ENCODE measurements at places on chromosomes 7 and 10.

- DNase-seq = no peak
Measured at GRCh38 chr10:30324448-30325110, 24.5 kb downstream of the MTPAP start.

DNA sequence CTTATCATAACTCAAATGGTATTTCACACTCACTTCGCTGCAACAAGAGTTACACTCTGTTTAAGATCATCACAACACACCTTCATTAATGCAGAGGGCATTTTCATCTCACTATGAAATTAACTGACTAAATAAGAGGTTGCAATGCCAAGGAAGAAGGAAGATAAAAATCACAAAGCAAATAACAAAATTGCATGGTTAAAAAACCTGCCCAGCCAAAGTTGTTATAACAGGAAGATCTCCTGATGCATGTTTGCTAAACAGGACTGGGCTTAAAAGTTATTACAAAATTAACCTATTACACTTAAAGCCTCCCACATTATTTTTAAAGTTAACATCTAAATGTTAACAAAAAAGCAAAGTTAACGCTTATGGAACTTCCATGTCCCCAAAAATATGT is 11.8 kb downstream of the FAM13C start:
- DNase-seq = no peak

- DNase-seq = no peak
Measured at GRCh38 chr10:11261687-11262493, 244.2 kb downstream of the CELF2 start.

- DNase-seq = no peak
Measured at GRCh38 chr10:18325889-18326531, 185.8 kb downstream of the CACNB2 start.

DNA sequence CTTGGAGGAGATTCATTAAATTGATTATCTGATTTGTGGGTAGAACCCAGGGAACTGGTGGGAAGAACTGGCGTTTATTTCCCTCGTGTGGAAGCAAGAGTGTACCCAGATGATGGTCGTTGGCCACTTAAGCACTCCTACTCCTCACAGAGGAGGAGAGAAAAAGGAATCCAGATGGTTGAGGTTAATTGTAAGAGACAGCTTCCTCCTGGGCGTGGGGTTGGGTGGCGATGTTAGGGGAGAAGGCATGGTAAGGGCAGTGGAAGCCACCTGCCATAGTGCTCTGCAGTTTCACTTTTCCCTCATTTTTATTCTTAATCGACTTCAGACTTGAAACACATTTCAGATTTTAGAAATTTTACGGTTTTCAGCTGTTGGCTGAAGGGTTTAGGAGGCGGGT is 104.1 kb downstream of the DOCK1 start:
- DNase-seq = no peak

DNA sequence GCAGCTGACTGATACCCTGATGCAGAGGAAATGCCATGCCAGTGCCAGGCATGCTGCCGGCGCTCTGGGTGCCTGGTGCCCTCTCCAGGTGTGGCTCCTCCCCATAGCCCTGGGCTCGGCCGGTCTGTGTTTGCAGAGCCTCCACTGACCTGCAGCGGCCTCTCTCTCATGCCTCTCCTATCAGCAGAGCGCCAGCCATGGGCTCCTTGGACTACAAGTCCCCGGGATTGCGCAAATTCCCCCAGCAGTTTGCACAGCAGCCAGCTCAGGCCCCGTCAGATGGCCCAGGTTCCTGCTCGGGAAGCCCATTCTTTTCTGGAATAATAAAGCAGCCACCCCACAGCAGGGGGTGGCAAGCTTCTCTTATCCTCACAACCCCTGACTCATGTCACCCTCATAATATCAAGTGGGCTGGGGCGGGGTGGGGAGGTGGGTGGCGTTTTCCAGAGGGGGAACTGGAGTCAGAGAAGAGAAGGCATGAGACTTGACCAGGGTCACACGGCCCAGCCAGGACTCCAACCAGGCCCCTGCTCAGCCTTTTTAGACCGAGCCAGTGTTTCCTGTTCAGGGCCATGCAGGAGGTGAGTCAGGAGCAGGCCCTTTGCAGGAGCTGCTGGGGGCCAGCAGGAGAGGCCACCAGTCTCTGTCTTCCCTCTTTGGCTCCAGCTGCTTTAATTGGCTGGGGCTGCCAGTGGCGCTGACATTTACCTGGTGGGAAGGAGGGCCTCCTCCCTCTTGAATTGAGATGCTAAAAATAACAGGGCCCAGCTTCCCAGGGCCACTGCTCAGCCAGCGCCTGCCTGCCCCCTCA is 58.6 kb downstream of the ZMIZ1 start:
- peak; percentile 77 for DNase-seq

DNA sequence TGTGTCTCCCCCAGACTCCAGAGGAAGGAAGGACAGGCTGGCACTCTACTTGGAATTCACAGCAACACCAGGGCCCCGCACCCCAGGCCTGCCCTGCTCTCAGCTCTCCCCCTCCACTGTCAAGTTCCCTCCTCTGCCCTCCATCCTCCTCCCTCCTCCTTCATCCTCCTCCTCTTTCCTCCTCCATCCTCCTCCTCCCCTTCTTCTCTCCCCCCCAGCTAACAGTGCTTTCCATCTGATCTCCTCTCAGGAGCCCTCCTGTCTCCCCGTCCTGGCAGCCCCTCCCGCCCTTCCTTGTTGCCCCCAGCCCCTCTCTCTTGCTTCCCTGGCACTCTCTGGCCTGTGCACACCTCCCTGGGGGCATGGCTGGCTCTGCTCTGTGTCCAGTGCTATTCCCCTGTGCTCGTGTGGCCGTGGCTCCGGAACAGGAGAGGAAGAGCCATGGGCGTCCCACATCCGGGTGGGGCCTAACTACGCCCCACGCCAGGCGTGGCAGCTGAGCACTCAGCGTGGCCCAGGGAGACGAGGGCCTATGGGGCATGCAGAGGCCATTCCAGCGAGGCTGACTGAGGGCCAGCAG is 64.2 kb downstream of the PWWP2B start:
- no peak for DNase-seq

GRCh38 chr10:83037653-83038052 is 1101.7 kb upstream of the GHITM start:
- DNase-seq = no peak

GRCh38 chr10:3624367-3624766 is 160.6 kb downstream of the KLF6 start:
- no peak for DNase-seq

DNA sequence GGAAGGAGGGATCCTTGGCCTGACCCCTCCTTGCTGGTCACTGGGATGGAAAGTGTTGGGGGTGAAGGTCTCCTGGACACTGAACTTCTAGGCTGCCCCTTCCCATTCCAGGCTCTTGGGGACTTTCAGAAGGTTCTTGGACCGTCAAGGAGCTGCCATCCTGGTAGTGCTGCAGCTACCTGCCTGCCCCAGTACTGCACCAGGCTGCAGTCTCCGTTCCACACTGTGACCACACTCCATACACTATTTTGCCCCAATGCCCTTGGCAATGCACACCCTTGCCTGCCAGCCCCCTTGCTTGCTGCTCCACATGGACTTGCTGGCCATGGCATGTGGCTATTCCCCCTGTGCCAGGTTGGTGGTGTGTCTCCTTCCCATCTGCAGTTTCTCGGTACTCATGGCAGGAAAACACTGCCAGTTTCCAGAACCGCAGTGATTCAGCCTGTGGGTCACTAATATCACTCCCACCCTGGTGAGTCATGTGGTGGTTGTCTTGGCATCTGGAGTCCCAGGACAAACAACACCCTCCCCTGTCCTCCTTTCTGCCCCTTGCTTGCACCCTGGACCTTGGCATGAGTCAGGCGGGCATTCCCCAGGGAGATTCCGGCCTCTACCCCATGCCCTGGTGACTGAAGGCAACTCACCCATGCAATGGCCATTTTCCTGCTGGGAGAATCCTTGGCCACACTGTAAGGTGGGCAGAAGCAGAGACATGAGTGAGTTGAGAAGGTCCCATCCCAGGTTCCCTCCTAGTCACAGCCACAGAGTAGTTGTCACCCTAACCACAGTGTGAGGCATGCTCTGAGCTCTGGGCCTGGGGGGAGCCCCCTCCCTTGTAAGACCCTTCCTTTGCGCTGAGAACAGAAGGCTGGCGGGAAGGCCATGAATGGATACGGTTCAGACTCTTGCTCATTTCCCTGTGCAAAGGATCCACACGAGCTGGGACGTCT is 32.8 kb downstream of the GOLGA7B start:
- DNase-seq = peak; percentile 75

GRCh38 chr10:123640016-123640535 is 26.1 kb upstream of the GPR26 start:
- DNase-seq = peak; percentile 65

- DNase-seq = no peak
Measured at GRCh38 chr7:134318443-134318842, 1.7 kb upstream of the SLC35B4 start.

GRCh38 chr7:104686286-104686685 is 327.7 kb upstream of the KMT2E start:
- no peak for DNase-seq

DNA sequence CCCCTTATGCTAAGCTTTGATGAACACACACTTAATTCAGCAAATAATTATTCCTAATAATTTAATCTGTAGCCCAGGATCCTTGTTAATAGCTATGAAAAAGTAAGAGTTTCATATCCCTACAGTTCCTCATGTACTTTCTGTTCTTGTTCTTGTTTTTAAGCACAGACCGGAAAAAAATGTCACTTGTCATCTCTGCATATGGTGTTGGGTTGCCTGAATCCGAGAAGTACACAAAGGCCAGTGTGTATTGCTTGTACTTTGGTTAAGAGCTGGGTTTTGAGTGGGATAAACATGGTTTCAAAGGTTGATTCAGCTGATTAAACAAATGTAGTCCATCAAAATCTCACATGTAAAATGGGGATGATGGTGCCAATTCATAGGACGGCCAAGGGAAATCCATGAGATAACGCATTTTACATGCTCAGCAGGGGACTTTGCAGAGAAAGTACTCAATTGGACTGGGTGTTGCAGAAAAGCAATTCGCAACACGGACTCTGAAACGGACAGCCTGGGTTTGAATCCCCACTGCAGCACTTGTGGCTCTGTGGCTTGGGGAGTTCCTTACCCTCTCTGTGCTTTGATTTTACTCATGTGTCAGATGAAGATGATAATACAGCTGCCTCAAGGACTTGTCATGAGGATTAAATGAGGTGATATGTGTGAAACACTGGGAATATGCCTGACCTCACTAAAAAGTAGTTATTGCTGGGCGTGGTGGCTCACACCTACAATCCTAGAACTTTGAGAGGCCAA is 71.7 kb downstream of the MAP3K8 start:
- DNase-seq = no peak

GRCh38 chr7:99254390-99254789 is 18.2 kb upstream of the MYH16 start:
- DNase-seq = no peak

GRCh38 chr10:119306514-119306951 is 99.2 kb downstream of the GRK5 start:
- no peak for DNase-seq

DNA sequence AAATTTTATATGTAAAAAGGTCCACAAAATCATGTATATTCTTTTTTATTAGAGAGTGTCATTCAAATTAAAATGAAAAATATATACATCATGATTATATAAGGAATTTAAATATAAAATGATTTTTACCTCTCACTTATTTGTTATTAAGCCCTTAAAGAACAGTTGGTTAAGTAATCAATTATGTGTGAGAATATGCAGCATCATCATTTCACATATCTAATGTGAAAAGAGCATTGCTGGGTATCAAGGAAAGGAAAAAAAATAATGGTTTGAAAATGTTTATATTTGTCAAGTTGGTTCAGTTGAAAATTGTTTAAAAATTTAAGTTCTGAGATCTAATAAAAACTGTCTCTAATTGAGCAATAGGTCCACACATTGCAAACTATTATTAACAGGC is 363.6 kb upstream of the GRM3 start:
- no peak for DNase-seq

GRCh38 chr7:30968294-30968693 is 4.5 kb downstream of the GHRHR start:
- no peak for DNase-seq

DNA sequence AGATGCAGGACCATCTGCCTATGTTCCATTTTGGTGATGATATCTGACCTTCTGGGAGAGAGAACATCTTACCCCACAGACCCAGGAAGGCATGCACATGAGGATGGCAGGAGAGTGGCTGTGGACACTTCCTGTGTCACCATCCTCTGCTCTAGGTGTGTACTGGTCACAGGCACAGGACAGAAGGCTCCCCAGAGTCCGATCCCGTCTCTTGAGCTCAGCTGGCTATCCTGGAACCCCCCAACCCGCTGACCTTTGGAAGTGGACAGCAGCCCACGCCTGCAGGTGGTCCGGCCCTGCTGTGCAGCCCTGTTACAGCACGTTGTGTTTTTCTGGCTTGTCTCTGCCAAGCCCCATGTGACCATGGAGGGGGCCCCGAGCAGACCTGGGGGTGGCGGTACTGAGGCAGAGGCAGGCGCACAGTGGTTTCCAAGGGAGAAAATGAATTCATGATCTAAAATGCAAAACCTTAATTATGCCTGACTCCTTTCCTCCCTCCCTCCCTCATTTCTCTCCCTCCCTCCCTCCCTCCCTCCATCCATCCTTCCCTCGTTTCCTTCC is 178.8 kb downstream of the CUX1 start:
- DNase-seq = no peak

- DNase-seq = peak; percentile 61
Measured at GRCh38 chr10:79176052-79176501, 107.3 kb downstream of the ZMIZ1 start.

DNA sequence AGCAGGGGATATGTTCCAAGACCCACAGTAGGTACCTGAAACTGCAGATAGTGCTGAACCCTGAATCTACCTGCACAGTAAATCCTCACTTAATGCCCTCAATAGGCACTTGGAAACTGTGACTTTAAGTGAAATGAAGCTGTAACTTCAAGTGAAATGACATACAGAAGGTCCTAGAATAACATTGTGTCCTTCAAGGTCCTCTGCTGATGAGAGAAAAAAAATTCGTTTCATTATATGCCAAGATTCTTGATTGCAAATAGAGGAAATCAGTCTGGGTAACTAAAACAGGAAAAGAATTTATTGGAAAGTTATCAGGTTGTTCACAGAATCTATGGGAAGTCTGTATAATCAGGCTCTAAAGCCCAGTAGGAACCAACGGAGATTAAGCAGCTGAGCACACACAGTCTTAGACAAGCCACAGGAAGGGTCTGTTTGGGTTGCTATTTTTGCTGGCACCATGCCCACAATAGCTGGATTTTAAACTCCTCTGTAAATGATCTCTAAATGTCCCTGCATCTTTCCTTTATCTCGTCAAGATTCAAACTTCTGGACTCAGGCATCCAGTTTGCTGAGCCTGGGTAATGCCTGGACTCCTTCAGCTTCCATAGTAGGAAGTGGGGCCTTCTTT is 57.5 kb downstream of the EXOC4 start:
- no peak for DNase-seq

GRCh38 chr7:99499721-99500636 is at the start of gene ZNF394:
TSS of gene ZNF394 (minus strand) at chr7:99500281. CDS start at chr7:99500093, 188 bp downstream.
- peak; percentile 94 for DNase-seq

Measured in AG20443 (cell line).